ENCODE measurements at places on chromosomes 5 and 9.

DNA sequence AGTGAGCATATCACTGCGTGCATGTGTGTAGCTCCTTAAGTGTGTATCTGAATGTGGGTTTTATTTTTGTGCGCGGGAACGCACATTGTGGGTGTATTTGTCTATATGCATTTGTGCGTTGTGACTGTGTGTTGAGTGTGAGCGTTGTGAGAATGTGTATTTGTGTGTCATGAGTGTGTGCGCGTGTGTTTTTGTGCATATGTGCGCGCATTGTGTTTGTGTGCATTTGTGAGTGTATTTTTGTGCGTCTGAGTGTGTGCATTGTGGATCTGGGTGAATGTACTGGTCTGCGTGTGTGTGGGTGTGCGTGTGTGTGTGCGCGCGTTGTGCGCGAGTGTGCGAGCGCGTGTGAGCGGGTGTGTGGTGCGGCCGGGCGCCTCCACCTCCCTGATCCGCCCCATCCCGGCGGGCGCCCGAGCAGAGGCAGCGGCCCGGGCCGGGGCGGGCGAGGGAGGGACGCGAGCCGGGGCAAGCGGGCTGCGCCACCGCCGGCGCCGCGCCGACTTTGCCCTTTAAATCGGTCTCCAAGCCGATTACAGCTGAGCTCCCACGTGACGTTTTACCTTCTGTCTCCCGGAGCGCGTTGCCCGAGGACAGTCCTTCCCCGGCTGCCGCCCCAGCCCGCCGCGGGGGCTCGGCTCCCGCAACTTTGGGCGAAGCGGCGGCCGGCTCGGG lies at the start of gene RASGRF2:
TSS of gene RASGRF2 (plus strand) at position 596 of the 675 bp plus-strand sequence. CDS start 376 bp downstream, outside the sequence.
- peak; percentile 64 for DNase-seq

GRCh38 chr9:89046832-89047231 lies 55.6 kb downstream of the S1PR3 start:
- peak; percentile 68 for DNase-seq

- no peak for DNase-seq
Observed at GRCh38 chr5:9381464-9381863, 164.4 kb downstream of the SEMA5A start.

DNA sequence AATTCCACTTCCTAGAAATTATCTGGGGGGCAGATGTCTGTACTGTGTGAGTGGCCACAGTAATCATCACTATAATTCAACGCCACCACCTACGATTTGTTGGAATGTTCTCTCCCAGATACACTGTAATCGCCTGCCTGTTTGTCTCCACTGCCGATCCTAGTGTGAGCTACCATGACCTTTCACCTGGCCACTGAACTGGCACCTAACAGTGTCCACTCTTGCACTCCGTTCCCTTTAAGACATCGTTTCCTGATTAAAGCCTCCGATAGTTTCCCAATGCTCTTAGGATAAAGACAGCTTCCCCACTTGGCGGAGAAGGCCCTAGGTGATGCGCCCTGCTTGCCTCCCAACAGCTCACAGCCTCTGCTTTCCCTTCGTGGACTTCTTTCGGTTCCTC lies 4.0 kb downstream of the PHYKPL start:
- DNase-seq, result no peak
